Right ventricle myocardium superior (tissue), 1 donor: ENCODE measurements at places on chromosomes 7 and 10.

- DNase-seq: no peak
These were observed 28.1 kb upstream of the TRIL start for GRCh38 chr7:28986028-28986764.

DNA sequence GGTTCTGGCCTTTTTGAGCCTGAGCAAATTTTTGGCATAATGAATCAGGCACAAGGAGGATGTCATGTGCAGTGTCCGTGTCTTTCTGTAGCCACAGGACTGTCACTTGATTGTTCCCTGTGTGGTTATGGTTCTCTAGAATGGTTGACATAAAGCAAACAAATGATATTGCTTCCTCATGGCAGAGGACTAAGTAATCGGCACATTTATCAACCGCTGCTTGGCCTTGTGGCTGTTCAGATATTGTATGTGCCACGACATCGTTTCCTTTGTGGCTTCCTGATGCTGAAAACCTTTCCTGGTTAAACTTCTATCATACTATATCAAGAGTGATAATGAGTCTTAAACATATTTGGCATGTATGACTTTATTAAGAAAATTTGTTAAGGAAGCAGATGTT lies 598.8 kb downstream of the SUGCT start:
- no peak for DNase-seq

- no peak for DNase-seq
These were observed 345.1 kb downstream of the RNLS start for GRCh38 chr10:88237896-88238614.

GRCh38 chr7:68529221-68529620 lies 1069.1 kb upstream of the AUTS2 start:
- DNase-seq: no peak

DNA sequence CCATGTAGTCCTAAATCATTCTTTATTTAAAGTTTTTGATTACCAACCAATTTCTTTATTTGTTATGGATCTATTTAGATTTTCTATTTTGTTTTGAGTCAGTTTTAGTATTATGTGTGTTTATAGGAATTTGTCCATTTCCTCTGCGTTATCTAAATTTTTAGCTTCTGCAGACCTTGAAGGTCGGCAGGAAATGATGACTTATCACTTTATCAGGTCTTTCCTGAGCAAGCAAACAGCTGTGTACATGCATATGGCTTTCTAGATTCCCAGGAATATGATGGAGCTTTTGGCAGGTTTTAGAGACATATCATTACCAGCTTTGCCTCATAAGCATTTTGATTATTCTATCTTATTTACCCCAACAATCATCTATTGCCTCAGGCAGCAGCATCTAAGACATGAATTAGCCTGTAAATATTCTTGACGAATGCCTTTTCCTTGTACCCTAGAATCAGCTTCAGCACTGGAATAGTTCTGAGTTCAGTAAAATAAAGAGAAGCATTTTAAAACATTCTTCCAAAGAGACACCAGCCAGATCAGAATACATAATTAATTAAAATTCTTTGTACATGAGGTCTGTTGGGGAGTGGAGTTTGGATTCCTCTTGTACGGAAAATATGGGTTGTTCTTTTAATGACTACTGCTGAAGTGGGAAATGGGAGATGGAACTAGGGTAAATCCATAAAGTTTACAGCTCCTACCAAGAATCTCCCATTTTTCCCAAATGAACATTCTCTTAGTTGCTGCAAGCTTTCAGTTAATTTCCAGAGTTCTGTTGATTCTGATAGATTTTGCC lies 408.8 kb upstream of the SEMA3C start:
- no peak for DNase-seq
